Astrocyte of the spinal cord (primary cell): ENCODE measurements at places on chromosomes 13 and 19.

- no peak for DNase-seq
Observed at GRCh38 chr19:41297628-41298347, 12.2 kb upstream of the CCDC97 start.

DNA sequence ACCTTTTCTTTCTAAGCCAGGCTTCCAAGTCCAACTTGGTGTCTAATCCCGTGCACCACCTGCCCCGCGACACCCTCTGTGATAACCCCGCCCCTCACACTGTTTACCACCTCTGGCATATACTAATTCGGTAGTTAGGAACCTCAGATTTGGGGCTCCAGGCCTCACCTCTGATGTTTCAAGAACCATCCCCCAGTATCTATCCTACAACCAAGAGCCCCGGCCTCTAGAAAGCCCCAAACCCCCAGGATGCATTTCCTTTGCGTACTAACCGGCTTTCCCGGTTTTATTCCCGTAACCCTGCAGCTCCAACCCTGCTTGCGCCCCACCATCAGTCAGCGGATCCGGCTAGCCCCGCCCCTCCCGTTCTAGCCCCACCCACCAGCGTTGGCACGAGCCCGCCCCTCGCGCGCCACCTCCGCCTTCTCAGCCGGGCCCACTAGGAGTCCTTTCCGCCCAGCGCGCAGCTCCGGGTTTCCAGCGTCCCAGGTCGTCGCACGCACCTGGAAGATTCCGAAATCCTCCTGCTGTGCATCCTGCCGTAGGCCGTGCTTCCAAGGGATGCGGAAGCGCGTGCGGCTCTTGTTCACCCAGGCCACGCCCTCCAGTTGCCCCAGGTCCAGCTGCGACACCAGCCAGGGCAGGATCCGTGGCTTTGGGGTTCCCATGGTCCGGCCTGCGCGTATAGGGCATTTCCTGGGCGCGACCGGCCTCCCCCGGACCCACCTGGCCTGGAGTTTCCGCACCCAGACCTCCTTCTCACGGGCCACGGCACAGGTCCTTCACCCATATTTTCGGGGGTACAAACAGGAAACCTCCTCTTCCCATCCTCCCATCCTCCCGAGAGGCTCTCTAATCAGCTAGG, 1.3 kb downstream of the IRF3 start:
- peak; percentile 75 for DNase-seq

DNA sequence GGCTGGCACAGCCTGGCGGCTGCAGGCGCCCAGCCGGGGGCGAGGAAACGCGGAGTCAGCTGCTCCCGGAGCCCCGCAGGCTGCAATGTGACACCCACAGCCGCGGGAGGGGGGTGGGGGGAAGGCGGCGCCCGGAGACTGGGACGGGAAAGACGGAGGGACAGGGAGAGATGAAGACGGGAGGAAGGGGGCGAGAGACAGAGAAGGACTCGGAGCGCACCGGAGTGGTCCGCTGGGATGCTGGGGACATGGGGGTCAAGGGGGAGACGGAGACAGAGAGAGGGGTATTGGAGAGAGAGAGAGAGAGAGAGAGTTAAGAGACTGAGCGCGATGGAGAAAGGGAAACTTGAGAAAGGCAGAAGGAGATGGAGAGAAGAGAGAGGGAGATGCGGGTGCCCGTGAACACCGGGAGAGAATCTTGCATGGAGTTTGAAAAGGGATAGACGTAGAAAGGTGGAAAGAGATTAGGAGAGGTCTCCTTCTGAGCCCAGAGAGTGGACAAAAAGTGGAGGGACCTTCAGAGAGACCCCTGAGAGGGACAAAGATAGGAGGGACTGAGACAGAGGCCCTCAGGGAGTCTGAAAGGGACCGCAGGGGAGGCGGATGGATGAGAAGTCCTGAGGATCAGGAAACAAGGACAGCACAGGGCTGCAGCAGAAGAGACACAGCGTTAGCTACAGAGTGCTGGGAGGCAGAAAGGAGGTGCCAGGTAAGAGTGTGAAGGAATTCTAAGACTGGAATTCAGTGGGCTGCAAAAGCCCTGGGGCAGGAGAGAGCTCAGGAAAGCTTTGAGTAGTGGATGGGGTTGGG, 1.0 kb downstream of the SCN1B start:
- DNase-seq, result peak; percentile 41

- peak; percentile 26 for DNase-seq
Observed at GRCh38 chr19:958967-959855, 24.9 kb upstream of the WDR18 start.

DNA sequence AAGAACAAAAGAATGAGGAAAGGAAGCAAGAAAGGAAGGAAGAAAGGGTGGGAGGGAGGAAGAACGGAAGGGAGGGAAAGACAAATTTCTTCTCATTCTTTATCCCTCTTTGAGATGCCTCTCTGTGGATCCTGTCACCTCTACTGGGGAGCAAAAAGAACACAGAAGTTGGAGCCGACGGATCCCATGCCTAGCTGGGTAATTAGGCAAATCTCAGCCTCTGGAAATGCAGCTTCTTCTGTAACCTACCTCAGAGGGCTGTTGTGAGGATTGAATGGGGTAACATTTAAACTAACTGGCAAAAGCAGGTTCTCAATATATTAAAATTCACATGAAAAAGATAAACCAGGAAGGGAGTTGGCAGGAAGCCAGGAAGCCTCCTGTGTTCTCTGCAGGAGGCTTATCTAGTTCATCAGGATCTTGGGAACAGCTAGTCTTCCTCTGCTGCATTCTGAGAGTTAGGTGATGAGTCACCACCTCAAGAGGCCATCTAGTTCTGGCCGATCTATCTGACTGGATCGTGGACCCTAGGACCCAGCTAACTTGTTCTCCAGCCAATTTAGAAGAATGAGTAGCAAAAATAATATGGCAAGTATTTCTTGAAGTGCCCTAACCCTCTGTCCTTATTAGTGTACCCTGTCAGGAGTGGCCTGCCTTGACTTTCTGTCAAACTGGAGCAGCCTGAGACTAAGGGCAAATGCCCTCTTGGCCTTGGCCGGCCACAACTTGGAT, 15.2 kb upstream of the CPB2 start:
- peak; percentile 71 for DNase-seq

DNA sequence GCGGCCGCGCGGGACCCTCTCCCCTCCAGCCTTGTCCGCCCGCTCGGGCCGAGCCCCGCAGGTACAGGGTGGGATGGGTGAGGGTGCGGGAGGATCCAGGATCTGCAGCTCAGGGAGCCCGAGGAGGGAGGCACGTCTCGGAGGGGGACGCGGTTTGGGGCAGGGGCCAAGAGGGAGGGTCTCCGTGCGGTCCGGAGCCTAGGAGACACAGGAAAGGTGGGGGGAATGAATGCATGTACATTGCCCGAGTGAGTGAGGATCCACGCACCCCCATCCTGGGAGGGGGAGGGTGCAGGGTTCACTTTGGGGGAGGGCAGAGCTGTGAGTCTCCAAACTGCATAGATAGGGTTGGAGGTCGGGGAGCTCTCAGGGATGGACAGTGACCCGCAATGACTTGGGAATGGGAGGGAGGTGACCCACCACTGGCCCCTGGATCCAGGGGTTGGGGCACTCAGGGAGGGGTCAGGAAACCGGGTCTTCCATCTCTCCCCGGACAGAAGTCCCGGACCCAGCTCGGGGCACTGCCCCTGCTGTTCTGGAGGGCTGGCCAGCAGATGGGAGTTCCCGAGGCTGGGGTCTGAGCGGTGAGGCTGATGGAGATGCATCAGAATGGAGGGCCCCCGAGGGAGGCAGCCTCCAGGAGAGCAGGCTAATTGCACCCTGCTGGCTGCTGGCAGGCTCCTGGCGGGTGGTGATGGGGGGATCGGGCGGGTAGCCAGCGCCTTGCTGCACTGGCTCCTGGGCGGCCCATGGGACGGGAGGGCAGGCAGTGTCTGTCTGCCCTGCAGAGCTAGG, 547 bp downstream of the KCNN1 start:
- no peak for DNase-seq

GRCh38 chr19:10074153-10074552, 12.0 kb upstream of the SHFL start:
- DNase-seq, result no peak

DNA sequence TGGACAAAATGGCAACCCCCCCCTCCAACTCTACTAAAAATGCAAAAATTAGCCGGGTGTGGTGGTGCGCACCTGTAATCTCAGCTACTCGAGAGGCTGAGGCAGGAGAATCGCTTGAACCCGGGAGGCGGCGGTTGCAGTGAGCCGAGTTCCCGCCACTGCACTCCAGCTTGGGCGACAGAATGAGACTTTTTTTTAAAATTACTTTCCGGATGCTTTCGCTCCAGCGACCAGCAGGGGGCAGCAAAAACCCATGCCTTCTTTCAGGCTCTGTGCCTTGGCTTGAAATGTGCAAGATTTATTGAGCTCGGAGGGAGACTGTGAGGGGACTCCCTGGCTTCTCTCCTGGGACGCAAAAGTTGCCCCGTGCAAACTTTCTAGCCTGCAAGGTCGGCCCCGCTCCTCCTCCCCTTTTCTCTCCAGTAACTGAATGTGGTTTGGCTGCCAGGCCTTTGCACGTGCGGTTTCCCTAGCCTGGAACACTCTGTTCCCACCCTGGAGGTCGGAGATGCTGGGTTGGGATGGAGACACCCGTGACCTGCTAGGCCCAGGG, 61.4 kb upstream of the NFIC start:
- peak; percentile 59 for DNase-seq

- DNase-seq, result no peak
Observed at GRCh38 chr13:56187331-56187730, 953.4 kb upstream of the PRR20A start.

DNA sequence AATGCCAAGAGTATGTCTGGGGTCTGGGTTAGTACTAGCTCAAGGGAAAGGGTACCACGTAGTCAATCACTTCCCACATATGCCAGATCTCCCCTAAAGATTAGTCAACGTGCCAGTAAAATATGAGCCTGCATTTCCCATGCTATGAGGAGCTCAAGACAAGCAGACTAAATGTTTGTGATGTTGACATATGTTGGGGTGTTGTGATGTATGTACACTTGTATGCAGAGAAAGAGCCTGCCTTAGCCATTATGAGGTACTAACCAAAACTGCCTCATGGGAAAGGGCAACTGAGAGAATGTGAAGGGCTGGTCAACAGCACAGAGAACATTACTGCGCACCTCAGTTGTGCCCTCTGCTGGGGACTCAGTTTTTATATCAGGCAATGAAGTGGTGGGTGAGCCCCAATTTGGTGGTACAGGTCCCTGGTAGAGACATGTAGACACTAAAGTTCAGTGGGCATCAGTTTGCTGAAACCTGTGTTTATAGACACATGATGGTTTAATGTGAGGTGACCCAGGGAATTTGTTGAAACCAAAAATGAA, 287.0 kb downstream of the DCT start:
- peak; percentile 16 for DNase-seq

GRCh38 chr13:47826471-47826870, 174.6 kb downstream of the SUCLA2 start:
- no peak for DNase-seq

DNA sequence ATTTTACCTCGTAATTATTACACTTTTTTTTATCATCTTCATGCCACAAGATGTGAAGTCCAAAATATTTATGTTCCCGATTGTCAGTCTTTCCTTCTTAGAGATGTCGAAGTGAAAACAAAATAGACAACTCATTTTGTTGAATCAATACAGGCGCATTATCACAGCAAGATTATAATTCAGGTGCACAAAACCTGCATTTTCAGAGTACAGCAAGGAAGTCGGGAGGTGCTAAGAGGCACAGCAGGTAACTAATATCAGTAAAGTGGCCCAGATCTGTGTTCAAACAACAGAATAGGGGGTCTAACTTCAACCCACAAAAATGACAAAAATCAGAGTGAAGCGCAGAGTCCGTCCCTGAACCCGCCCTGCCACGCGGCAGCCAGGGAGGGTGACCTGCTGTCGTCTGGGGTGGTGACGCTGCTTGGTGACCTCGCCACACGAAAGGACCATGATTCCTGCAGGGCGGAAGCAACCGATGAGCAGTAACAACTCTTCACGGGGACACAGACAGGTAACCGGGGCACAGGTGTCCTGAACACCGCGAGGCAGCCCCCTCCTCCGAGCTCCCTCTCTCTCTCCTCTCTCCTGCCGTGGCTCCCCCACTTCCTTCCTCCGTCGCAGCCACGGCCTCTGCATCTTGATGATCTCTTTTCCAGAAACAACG, 50.9 kb upstream of the SPACA7 start:
- DNase-seq, result no peak

GRCh38 chr13:98232456-98232855, 55.4 kb upstream of the RNF113B start:
- DNase-seq, result peak; percentile 52

- no peak for DNase-seq
Observed at GRCh38 chr13:99075268-99076191, 97.7 kb upstream of the DOCK9 start.

GRCh38 chr19:57263244-57263741, 17.0 kb upstream of the ZNF460 start:
- no peak for DNase-seq

GRCh38 chr13:94210816-94211215, 268.7 kb downstream of the DCT start:
- no peak for DNase-seq

DNA sequence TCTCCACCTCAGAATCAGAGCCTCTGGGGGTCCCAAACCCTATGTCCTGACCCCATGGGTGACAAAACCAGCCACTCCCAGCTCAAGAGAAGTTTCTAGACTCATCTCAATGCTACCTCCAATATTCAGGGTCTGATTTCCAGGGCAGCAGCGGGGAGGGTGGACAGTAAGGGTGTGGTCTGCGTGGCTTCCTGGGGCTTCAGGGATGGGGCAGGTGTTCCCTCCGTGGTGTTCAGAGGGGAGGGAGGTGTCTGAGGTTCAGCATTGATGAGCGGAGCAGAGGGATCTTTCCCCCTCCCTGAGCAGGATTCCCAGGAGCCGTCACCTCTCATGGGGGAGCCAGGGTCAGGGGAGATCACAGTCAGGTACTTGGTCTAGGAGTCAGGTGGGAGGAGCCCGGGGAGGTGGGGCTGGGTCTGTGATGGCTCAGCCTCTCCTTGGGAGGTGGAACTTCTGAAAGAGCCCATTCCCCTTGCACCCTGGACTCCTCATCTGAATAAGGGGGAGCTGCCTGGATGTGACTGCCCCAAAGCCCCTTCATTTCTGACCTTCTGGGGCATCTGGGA, 2.9 kb downstream of the LILRA2 start:
- no peak for DNase-seq

DNA sequence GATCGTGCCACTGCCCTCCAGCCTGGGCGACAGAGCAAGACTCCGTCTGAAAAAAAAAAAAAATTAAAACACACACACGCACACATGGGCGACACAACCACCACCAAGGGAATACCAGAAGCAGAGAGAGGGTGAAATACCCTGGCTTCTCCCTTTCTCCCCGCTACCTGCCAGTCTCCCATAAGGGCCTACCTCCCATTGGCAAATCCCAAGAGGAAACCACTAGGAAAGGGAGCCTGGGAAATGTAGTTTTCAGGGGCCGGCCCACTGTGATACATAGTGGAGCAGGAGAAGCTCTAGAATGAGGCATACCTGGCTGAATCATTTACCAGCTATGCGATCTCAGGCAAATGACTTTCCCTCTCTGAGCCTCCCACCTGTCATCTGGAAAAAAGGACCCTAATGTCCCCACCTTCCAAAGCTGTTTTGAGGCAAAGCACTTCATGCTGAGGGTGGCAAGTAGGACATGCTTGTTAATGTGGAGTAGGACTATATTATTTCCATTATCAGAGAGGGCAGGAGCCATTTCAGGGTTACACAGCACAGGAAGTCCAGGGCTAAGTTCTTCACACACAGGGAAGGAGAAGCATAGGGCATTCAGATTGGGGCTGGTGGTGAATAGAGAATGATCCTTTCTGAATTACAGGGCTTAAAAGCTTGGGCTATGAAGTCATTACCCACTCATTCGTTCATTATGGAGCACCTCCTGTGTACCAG, 14.3 kb upstream of the HNRNPUL1 start:
- no peak for DNase-seq
